Progenitor cell of endocrine pancreas (in vitro differentiated cells): ENCODE measurements at places on chromosomes 12 and 14. TPM values are rescaled to one million over a fixed set of nuclear protein-coding genes. Genes with fewer than 3 reads are reported as not detected.

LMNTD1 gene
- not detected in 2 replicates for total RNA-seq

KCNK10 gene
- 0.24 and 0.80 TPM in 2 replicates for total RNA-seq

ITGA7 gene
- total RNA-seq, result 23.6 and 25.1 TPM in 2 replicates

DNA sequence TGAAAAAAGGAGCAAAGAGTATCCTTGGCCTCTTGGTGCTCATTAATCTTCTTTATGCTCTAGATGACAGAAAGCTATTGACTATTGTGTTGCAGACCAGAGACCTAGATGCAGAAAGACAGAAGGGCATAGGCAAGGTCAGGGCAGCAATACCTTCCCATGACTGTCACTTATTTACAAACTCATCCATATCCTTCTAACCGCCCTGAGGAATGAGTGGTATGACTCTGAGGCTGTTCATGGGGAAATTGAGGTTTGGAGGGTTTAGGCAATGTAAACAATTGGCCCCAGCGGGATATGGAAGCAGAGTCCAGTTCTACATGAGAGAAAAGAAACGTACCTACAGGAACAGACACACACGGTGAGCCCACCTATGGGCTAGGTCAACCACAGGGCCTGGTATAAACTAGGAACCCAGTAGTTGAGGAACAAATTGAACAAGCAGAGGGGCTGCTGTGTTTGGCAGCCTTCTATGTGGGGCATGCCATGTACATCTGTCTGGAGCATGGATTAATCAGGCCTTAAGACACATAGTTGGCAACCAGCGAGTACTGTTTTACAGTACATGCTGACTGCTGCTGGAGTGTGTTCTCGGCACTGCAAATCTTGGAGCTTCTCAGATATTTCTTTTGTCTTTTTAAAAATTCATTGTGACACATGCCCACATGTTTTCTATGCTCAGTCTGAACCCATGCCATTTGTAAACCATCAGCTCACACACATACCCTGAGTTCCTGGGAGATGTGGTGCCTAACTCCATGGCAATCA is 159.7 kb upstream of the NTF3 start:
- H3K36me3 ChIP-seq, result no peaks in the 10 kb centered on the region
- no peak for DNase-seq
- peaks cover 7% of the 10 kb centered on the region for H3K27me3 ChIP-seq
- H3K4me1 ChIP-seq, result peaks cover 17% of the 10 kb centered on the region

DNA sequence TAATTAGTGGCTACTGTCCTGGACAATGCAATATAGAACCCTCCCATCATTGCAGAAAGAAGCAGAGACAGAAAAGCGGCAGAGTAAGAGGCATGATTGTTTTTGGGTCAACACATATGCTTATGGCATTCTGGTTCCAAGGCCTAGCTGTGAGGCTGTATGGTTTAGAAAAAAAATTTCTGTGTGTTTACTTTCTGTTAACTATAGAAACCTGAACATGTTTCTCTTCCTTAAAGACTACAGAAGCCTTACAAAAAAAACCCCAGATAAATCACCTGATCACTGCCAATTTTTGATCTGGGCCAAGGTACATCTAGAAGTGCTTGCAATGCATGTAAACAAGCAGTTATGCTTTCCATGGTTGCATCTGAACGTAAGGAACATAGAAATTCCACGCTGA is 100.0 kb upstream of the HECTD1 start:
- peaks cover 3% of the 10 kb centered on the region for H3K4me1 ChIP-seq
- peaks cover 19% of the 10 kb centered on the region for H3K36me3 ChIP-seq
- no peak overlapping the region for H3K27ac ChIP-seq
- no peaks in the 10 kb centered on the region for H3K27me3 ChIP-seq
